Activated CD4-positive, alpha-beta T cell treated with anti-CD3 and anti-CD28 coated beads for 4 hours (primary cell): ENCODE measurements at places on chromosomes 16 and 17.

DNA sequence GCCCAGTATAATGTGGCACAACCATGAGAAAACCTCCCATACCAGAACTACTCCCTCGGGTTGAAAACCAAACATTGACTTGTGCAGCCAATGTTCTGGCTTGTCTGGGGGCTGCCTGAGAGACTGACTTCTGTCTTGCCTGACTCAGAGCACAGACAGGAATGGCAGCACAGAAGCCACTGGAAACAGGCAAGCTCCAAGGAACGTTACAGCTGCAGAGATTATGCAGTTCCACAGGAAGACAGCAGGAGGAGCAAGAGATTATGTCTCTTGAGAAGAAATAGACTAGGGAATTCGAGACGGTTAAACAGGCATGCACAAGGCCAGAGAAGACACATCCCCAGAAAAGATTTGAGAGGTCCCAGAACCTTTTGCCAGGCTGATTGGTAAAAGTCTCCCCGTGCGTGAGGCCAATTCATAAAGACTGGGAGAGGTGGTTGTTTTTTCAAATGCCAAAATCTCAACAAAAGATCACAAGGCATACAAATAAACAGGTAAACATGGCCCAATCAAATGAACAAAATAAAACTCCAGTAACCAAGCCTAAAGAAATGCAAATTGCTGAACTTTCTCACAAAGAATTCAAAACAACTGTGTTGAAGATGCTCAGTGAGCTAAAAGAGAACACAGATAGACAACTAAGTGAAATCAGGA, 90.6 kb upstream of the CDH5 start:
- no peak for DNase-seq

DNA sequence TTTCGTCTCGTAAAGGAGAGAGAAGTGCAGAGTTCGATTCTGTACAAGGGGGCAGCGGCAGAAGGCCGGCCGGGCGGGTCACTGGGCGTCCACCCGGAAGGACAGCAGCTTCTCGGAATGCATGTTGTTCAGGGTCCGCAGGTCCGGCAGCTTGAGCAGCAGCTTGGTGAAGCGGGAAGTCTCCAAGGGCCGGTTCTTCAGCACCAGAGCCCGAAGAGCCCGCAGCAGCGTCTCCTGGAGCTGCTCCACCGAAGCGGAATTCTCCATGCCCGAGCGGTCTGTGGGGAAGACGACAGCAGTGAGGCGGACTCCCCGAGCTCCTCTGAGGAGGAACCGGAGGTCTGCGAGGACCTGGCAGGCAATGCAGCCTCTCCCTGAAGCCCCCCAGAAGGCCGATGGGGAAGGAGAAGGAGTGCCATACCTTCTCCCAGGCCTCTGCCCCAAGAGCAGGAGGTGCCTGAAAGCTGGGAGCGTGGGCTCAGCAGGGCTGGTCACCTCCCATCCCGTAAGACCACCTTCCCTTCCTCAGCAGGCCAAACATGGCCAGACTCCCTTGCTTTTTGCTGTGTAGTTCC, 7.3 kb downstream of the NR1D1 start:
- DNase-seq: no peak

DNA sequence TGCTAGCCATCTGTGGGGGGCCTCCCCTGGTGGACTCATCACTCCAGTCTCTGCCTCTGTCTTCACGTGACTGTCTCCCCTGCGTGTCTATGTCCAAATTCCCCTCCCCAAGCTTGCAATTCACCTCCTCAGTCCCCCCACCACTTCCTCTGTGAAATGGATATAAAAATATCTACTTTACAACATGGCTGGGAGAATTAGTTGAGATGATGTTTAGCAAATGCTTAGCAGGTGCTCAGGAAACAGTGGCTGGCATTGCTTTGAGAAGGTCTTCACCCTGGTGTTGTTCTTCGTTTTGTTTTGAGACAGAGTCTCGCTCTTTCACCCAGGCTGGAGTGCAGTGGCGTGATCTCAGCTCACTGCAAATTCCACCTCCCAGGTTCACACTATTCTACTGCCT, 8.3 kb upstream of the ZCCHC14 start:
- DNase-seq: no peak

- no peak for DNase-seq
Measured at GRCh38 chr17:48406936-48407567, 23.0 kb downstream of the SKAP1 start.

DNA sequence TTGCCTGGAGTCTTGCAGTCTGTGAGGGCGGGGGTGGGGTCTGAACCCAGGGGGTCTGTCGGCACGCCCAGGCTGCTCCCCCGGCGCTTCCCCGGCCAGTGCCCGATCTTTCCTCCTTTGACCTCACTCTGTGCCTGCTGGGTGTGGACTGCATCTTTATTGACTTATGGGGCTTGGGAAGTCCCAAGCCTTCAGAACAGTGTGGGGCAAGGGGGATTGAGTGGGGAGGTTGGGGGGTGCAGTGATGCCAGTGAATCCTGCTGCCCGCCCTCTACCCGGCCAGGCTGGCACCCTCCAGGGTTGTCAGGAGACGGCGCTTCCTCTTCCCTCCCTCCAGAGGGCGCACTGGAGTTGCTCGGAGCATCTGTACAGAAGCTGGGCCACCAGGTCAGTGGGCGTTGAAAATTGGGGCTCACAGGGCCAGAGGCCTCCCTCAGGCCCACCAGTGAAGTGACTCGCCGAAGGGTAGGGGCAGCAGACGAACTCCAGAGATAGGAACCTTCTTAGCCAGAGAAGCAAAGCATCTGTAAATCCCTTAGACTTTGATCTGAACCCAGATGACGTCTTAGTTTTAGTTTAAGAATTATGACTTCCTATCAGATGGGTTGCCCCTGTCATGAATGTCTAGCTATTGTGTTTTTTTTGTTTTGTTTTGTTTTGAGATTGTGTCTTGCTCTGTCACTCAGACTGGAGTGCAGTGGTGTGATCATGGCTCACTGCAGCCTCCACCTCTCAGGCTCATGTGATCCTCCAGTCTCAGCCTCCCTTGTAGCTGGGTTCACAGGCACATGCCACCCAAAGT, 184.8 kb upstream of the CIBAR2 start:
- DNase-seq: peak; percentile 54

- no peak for DNase-seq
Measured at GRCh38 chr16:54027558-54027957, 259.0 kb downstream of the IRX3 start.

DNA sequence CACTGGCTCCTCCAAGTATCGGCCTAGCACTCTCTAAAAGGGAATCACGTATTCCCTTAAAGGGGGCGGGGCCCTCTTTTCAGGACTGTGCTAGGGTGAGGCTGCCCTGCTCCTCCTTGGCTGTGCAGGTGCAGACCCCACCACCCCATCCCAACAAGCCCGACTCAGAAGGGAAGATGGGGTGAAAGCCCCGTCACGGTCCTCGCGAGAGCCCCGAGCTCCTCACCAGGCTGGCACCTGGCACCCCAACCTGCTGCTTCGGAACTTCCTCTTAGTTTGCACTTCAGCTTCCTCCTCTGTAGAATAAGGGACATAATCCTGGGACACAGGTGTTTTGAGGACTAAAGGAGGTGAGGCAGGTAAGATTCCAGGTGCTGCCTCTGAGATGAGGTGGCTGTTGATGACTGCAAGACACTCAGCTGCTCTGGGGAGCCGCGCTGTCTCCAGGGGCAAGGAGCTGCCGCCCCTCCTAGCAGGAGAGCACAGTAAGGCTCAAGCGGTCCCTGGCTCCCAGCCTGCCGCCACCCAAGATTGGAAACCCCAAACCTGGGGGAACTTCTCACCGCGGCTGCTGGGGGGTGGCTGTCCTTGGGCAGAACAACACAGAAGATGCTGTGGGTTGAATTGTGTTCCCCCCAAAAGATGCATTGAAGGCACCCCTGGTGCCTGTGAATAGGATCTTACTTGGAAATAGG, 88.8 kb downstream of the MGAT5B start:
- DNase-seq: no peak

DNA sequence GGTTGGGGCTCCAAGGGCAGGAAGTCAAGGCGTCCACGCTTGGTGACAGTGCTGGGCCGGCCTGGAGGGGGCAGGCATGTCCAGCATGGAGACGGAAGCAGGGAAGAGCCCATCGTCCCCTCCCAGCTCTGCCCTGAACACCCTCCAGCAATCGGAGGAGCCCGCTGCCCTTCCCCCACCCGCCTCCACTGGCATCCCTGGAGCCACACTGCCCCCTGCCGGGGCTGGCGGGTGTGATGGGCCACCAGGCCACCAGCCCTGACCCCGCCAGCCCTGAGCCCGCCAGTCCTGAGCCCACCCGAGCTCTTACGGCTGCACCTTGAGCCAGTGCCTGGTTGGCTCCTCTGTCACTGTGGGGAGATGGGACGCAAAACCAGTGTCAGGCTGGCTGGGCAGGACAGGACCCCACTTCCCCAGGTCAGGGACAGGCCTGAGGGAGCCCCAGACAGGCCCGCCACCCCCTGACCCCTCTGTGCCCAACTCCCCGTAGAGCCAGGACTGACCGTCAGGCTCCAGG, 4.1 kb upstream of the CDH15 start:
- DNase-seq: peak; percentile 83

DNA sequence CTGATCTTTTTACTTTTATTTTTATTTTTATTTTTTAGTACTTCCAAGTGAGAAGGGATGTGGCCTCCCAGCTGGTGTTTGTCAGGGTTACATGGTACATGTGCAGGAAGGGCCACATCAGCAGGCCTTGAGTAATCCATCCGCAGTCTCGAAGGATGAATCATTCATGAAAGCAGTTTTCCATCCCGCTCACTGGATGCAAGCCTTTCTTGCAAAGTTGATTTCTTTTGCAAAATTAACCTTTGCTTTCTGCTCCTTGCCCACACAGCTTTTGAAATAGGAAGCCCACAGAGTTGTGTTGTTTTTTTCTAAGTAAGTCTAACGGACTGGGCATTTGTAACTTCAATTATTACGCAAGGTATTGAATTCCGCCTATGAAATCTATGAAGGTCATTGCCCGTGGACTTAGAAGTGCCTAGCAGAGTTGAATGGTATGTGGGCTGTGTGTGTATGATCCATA, 157.4 kb downstream of the PRKCA start:
- DNase-seq: no peak

DNA sequence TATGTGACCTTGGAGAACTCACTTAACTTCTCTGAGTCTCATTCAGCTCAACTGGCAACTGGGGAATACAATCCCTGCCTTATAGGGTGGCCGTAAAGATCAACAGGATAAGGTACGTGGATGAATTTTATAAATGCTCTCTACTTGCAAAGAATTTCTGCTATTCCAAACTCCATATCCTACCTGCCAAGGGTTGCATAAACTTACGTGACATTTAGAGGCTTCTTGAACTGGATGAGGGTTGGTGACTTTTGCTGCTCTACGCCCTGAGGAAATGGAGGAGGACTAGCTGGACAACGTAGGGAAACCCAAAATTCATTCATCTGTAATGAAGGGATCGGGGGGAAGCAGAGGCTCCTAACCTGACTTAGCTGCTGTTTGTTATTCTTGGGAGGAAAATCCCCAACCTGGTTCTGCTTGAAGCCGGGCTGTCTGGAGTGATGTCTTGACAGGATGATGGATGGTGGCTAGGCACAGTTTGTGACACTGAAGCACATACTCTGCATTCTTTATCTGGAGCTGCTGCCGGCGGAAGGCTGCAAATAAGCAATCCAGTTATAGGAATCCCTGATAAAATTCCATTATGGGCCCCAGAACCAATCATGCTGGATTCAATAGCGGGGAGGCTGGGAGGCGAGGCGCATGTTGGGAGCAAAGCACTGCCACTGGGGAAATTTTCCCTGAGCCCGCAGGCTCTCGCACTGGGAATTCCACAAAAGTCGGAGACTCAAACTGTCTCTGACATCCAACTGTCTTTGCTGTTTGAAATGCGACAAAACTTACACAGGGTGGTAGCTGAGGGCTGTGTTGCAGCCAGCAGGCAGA, 94.7 kb upstream of the SDK2 start:
- DNase-seq: no peak
